ENCODE measurements at places on chromosomes 5 and 9. TPM values are rescaled to one million over a fixed set of nuclear protein-coding genes. Genes with fewer than 3 reads are reported as not detected.

The RNF183 gene
- 0.54 TPM for polyA plus RNA-seq

The ZFP37 gene
- 1.00 TPM for polyA plus RNA-seq

The PRUNE2 gene
- 1.1 TPM for polyA plus RNA-seq

The ADAMTS6 gene
- polyA plus RNA-seq, result 1.5 TPM

The FOXD4L4 gene
- 0.04 TPM for polyA plus RNA-seq

Data from small intestine (tissue), 16 donors.